NCI-H1092 treated with DMSO at 0.1 percent for 48 hours (cell line): ENCODE measurements at places on chromosomes 16 and 17.
A peak's percentile ranks its signal among the peaks of the same experiment; 100 is the strongest.

DNA sequence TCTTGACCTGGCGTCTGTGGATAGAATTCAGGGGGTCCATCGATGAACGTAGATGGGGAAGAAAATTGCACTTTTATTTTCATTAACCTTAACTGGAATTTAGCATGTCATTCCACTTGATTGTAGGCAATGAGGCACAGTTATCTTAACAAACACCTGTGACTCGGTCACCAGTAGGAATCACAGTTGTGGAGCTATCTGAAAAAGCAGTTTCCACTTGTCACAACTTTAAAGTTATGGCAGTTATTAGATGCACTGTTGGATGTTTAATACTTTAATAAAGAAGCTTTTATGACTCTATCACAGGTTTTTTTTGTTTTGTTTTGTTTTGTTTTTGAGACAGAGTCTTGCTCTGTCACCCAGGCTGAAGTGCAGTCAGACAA is 83.7 kb upstream of the LGALS9 start:
- no peak for DNase-seq

DNA sequence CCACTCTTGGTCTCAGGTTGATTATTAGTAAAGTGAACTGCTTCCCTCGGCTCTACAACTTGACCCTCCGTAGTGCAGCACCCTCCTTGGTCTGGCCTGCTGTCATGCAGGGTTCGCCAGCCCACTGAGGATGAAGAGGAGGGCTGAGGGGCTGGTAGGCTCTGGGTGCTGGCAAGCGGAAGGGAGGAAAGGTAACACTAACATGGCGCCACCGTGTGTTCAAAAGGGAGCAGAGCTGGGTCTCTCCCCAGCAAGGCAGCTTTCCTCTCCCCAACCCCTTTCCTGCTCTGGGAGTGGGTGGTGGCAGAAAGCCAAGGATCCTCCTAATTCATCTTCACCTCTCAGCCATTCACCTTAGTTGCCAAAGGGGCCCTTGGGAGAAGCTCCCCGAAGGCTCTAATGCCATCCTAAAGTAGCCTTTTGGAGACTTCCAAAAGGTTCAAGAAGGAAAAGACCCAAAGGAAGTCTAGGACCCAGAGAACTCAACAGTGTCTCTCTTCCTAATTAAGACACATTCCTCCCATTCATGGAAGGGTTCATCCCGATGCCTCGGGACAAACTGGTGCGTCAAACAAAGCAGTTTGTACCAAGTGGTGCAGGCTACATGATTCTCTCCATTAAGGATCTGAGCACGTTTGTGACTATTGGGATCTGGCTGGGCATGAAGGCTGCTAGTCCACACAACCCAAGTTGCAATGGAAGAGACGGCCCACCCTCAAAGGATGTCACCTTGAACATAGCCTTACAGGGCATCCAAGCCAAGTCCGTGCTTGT is 90.8 kb upstream of the TOB1 start:
- DNase-seq = peak; percentile 71

GRCh38 chr16:64251742-64252141 is 870.1 kb downstream of the CDH11 start:
- no peak for DNase-seq

- DNase-seq = peak; percentile 5
Observed at GRCh38 chr17:55705847-55706246, 16.8 kb downstream of the TMEM100 start.

GRCh38 chr16:17333229-17333628 is 137.5 kb downstream of the XYLT1 start:
- no peak for DNase-seq

DNA sequence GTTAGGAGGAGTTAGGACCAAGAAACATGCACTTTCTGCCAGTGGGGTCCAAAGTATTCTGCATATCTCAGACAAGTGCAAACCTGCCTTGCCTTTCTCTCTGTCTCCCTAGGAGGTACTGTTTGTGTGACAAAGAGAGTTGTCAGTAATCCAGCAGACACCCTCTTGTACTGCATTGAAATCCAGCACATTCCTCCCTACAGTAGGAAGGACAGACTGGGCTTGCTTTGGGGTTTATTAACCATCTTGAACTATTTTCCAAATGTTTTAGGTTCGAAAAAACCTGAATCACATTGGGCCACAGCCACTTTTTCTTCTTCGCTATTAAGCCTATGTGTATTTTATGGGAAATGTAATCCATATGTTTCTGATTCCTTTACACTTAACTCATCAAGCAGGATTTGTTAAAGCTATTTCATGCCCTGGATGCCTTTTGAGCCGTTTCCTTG is 204.2 kb upstream of the KCNJ16 start:
- no peak for DNase-seq

GRCh38 chr16:22638393-22639206 is 127.9 kb downstream of the NPIPB5 start:
- no peak for DNase-seq

DNA sequence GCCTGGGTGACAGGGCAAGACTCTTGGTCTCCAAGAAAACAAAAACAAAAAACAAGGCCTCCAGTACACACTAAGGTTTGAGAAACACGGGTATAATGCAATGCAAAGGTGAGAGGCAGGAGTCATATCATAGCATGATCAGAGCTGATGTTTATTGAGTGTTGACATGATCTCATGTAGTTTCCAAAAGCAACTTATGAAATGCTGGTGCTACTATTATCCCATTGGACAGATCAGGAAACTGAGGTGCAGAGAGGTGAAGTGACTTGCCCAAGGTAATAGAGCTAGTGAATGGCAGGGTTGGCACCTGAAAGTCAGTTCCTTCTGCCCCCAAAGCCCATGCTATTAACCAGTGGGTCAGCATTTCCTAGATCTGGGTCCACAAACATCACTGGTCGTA is 3.1 kb upstream of the NPIPB7 start:
- DNase-seq = no peak

GRCh38 chr16:18800775-18801144 is 589 bp downstream of the ARL6IP1 start:
- DNase-seq = no peak

DNA sequence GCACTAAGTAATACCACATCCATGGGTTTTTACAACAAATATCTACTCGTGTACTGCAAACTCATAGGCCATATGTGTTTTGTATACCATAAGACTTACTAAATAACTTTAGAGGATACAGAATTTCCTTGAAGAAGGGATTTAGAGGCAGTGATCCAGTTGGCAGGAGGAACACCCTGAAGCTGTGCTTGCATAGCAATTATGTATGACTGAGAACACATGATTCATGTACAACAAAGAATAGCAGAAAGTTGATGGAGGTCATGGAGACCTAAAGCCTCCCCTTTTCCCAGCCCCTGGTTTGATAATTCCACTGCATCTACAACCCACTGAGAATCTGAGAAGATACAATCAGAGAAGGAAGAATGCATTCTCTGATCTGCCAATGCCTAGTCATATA is 83.8 kb upstream of the PMFBP1 start:
- no peak for DNase-seq
